Left colon (tissue), 2 donors: ENCODE measurements at places on chromosomes 3 and 15. TPM values are rescaled to one million over a fixed set of nuclear protein-coding genes. Genes with fewer than 3 reads are reported as not detected.
A peak's percentile ranks its signal among the peaks of the same experiment; 100 is the strongest.

DNA sequence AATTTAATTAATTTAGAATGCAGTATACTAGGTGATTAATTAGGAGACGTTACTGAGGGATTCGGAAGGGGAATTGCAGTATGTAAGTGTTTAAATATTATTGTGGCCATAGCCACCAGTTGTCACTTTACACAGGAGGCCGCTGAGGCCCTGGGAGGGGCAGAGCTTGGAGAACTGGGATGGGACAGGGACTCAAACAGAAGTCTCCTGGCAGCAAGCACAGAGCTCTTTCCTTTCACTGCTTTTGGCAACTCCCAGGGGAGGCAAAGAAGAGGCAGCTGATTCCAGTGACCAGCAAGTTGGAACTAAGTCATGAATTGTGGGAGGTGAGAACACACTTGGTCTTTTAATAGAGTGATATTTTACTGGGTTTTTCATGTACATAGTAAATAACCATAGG is 248.6 kb downstream of the RPLP1 start:
- no peak for DNase-seq

DNA sequence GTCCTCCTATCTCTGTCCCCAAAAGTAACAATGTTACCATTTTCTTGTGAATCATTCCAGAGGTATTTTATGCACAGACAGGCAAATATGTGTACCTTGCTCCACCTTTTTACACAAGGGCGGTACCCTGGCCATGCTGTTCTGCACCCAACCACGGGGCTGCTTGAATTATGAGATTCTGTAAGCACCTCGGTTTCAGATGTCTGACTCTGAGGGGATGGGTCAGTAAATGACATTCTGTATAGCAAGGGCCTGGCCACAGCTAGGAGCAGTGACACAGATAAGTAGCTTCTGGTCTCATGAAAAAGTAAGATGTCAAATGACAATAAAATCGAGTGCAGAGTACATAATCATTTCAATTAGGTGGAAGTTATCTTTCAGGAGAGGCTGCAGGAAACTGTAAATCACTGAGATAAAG is 30.4 kb upstream of the FLNB start:
- peak; percentile 86 for DNase-seq

Gene SLC30A4
- total RNA-seq = 18.3 TPM

Gene HCLS1
- total RNA-seq = 9.2 TPM

Gene TJP1
- total RNA-seq = 69.9 TPM

- no peak for DNase-seq
Measured at GRCh38 chr3:132837615-132838014, 115.4 kb upstream of the NPHP3 start.

GRCh38 chr3:180403156-180403555 is 198.8 kb upstream of the TTC14 start:
- no peak for DNase-seq

GRCh38 chr15:87681104-87681503 is 575.4 kb downstream of the NTRK3 start:
- no peak for DNase-seq

- DNase-seq = no peak
Measured at GRCh38 chr15:22884344-22884743, 45.9 kb downstream of the NIPA2 start.

Gene ERICH6
- total RNA-seq = not detected

Gene SLC24A5
- total RNA-seq = not detected

- DNase-seq = no peak
Measured at GRCh38 chr3:171566803-171567422, 106.7 kb upstream of the TNIK start.
